ENCODE measurements at places on chromosomes 6 and 20. TPM values are rescaled to one million over a fixed set of nuclear protein-coding genes. Genes with fewer than 3 reads are reported as not detected.

GRCh38 chr6:21323577-21323976, 270.0 kb upstream of the SOX4 start:
- DNase-seq: no peak
- no peaks in the 10 kb centered on the region for H3K27me3 ChIP-seq
- no peak overlapping the region for H3K27ac ChIP-seq
- no peaks in the 10 kb centered on the region for H3K4me1 ChIP-seq

DNA sequence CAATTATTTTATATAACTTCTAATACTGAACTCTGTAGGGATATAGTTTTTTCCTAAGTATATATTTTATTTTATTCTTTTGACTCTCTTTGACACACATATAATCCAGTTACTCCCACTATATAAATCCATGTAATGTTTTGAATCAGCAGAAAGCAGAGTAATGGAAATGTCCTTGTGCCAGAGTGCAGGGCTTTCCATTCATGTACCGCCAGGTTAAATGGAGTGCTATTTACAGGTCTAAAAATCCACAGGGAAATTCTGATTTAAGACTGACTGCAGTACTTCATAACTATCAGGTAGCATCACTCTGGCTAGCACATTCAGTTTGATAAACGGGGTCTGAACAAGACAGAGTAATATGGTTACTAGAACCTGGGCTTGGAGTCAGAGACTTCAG, 626.8 kb downstream of the COL12A1 start:
- no peak for DNase-seq
- no peaks in the 10 kb centered on the region for H3K36me3 ChIP-seq
- no peak overlapping the region for H3K27ac ChIP-seq
- no peaks in the 10 kb centered on the region for H3K4me1 ChIP-seq
- no peak overlapping the region for H3K4me3 ChIP-seq

Gene FLOT1
- 49.1 TPM for total RNA-seq

- H3K36me3 ChIP-seq: no peaks in the 10 kb centered on the region
- H3K4me1 ChIP-seq: no peaks in the 10 kb centered on the region
- no peak overlapping the region for H3K27ac ChIP-seq
- no peak for DNase-seq
- H3K27me3 ChIP-seq: peaks cover 28% of the 10 kb centered on the region
- no peak overlapping the region for H3K4me3 ChIP-seq
These were observed 26.8 kb upstream of the TFAP2A start for GRCh38 chr6:10441655-10442009.

- no peak for DNase-seq
- H3K36me3 ChIP-seq: peaks cover 81% of the 10 kb centered on the region
- H3K27me3 ChIP-seq: no peaks in the 10 kb centered on the region
- H3K27ac ChIP-seq: no peak overlapping the region
These were observed 71.0 kb downstream of the PREP start for GRCh38 chr6:105331927-105332326.

GRCh38 chr20:17407550-17407949, 123.6 kb downstream of the BFSP1 start:
- H3K27me3 ChIP-seq: peaks cover 23% of the 10 kb centered on the region
- H3K4me3 ChIP-seq: no peak overlapping the region
- no peaks in the 10 kb centered on the region for H3K4me1 ChIP-seq
- no peak overlapping the region for H3K27ac ChIP-seq

DNA sequence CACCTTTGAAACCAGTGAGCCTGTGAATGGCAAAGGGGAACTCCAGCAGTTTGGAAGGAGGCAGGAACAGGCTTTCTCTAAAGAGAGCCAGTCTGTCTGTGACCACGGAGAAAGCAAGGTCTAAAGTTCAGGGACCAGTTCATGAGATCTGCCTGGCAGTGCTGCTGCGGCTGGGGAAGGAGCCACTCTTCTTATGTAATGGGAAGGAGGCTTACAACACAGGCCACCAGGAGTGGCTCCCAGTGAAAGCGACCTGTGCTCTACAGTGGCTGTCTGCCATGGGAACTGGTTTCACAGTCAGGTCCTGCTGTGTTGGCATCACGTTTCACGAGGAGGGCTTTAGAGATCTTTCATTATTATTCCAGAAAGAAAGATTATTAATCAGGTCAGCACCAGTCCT, 291.9 kb upstream of the PRDM1 start:
- H3K36me3 ChIP-seq: no peaks in the 10 kb centered on the region
- no peaks in the 10 kb centered on the region for H3K27me3 ChIP-seq
- no peak for DNase-seq

DNA sequence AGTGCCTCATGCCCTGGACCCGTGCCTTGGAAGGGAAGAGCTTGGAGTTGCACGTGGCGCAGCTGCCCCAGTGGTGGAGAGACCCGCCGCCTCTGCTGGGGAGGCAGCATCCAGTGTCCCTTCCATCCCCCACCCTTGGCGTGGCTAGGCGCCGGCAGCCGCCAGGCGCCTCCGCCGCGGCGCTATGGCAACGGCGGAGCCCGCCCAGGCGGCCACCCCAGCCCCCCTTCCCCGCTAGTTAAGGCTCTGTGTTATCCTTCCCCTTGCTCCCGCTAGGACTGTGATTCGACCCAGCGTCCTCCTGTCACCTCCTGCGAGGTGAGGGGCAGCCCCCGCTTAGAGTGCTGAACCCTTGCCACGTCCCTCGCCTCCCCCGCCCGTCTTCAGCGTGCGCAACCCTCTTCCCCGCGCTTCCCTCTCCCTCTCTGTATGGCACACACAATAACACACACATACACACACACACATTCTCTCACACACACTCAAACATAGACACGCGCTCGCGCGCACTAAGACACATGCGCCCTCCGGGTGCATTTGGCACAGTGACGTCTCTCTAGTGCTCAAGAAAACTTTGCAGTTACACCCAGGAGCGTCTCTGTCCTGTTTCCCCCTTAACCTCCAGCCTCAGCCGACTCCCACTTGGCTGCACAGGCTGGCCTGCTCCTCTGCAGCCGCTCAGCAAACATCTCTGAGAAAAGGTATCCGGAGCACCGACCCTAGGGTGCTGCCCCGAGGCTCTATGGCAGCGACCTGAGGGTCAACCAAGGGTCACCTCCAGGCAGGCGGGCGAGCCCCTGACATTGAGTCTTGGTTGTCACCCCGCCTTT, 8.5 kb downstream of the GRIK2 start:
- no peak overlapping the region for H3K4me3 ChIP-seq
- H3K36me3 ChIP-seq: no peaks in the 10 kb centered on the region
- H3K27ac ChIP-seq: no peak overlapping the region
- no peak for DNase-seq

DNA sequence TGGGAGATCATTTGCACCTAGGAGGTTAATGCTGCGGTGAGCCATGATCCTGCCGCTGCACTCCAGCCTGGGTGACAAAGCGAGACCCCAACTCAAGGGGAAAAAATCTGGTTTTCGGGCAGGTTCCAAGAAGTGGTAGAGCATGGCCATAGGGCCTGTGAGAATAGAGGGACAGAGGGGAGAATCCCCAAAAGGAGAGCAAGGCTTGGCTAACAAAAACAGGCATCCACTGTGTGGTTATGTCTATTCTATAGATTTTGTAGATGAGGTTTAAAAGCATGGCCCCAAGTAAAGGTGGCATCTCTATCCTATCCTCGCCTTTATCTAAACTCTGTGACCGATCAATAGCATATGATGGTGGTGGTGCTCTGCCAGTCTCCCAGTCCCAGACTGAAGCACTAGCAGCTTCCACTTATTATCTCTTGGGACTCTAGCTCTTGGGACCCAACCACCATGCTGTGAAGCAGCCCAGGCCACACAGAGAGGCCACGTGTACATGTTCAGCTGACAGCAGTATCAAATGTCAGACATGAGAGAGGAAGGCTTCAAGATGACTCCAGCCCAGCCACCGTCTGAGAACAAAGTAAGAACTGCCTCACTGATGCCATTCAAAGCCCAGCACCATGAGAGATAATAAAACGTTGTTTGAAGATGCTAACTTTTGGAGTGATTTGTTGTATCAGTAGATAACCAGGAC, 27.7 kb downstream of the EIF2S2 start:
- no peak overlapping the region for H3K4me3 ChIP-seq
- peak overlapping the region; percentile 52 for H3K27ac ChIP-seq
